ENCODE measurements at places on chromosomes 7 and 10.

DNA sequence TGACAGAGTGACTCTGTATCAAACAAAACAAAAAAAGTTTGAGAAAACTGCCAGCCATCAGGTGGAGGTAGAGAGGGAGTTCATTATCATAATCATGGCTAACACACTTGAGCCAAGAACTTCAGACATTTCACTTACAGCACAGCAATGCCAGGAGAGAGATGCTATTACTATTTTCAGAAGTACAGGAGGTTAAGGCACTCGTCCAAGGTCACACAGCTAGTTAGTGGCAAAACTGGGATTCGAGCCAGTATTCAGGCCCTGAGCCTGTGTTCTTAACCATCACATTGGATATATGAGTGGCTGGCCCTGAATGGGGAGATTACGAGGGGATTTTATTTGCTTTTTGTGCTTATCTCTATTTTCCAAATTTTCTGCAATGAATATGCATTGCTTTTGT, 24.8 kb upstream of the UNC5B start:
- no peak for DNase-seq

DNA sequence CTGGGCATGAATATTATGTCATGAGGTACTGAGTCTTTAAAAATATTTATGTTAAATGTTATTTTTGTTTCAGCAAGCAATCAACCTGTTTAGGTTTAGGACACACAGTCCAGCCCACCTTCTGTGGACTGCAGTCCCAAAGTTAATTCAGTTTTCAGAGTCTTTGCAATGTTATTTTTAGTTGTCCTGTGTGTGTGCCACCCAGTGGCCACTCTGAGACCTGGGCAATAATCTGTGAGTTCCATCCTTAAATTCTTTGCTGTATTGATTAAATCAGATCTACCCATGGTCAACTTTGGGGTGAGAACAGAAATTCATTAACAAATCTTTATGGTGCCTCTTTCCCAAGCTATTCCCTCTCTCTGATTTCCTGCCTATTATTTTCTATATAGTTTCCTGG, 415.1 kb downstream of the CCSER2 start:
- DNase-seq: no peak

DNA sequence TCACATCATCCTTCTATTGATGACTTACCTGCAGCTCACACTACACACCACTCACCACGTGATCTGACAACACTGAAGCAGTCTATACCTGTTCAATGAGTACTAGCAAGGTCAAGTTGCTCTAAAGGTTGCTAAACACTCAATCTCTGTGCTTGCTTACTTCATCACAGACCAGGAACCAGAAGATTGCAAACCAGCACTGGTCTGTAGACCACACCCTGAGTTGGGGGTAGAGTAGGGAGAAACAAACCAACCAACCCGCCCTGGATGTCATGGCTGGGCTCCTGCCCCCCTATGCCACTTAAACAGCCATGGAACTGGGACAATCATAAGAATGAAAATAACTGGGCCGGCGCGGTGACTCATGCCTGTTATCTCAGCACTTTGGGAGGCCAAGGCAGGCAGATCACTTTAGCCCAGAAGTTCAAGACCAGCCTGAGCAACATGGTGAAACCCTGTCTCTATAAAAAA, 19.6 kb downstream of the DLG5 start:
- DNase-seq: no peak

DNA sequence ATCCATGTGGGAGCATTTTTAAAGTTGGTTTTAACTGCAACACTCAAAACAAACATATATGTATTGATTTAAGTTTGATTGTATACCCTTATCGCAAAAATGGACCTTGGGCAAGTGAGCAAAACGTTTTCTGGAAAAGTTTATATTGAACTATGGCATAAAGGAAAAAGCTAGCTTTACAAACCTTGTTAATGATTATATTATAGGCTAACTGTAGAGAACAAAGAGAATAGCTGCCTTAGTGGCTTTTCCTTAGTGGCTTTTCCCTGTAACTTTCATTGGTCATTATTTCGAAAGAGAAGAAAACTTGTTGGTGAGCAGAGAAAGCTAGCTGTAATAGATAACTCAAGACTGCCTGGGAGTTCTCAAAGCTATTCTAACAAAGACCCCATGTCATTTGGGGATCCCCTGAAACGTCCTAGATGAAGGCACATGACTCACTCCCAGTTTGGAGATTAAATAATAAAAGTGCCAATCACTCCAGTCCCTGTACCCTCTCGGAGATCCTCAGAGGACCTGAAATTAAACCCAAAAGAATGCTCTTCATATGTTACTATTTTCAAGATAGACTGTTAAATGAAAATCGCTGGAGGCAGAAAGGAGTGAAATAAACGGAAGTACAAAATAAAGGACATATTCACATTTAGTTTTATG, 92.1 kb downstream of the SRI start:
- no peak for DNase-seq

DNA sequence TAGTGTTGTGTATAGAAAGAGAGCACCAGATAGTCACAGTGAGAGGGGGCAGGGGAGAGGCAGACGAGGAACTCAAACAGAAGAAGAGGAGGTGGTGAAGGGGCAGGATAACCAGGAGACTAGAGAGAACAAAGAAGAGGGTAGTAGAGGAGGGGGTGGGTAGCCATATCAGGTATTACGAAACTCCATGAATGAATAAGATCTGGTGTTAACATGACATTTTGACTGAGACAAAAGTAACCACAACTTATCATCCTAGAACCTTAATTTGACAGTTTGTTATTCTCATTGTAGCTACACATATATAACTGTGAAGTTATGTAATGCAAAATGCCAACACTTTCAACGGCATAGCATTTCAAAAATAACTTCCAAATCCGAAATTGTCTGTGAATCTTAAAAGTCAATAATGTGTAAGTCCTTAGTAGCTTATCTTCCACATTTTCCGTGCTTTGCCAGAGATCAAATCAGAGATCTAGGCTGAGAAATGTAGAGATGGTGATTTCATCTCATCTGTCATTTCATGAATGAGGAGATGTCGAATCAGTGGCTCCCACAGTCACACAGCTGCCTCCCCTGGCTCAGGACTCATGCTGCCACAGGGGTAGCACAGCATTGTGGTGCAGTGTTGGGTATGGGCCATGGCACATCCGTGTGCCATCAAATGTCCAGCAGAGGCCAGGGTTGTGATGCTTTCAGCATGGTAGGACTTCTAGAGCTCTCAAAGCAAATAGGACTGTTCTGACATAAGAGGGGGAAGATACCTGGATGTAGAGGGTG, 202.1 kb downstream of the HECW1 start:
- DNase-seq: no peak

DNA sequence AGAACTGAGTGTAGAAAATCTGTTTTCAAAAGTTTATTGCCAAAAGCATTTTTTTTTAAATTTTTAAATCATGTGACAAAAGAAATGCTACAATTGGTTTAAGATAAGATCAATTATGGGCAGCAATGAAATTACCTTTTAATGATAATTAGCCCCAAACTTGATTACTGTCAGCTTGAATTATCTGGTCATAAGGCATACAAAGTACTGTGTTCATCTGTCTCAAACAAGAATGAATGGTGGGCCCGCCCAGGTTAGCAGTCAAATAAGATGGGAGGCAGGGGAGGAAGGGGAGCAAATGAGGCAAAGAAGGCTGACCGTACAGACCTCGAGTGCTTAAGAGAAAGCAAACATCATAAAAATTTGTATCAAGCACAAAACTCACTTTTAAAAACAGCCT, 68.1 kb downstream of the JAZF1 start:
- DNase-seq: no peak

DNA sequence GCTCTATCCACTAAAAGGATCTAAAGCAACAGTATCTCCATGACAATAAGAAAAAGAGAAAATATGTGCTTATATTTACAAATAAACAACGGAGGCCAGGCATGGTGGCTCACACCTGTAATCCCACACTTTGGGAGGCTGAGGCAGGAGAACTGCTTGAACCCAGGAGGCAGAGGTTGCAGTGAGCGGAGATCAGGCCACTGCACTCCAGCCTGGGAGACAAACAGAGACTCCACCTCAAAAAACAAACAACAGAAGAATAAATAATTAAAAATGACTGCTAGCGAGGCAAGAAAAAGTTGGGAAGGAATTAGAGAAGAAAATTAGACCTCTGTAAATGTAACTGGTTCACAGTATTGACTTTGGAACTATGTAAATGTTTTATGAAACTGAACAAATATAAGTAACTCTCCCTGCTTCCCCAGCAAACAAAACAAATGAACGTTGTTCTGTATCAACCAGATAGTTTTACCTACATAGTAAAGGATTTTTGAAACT, 17.1 kb downstream of the TRIM24 start:
- no peak for DNase-seq

DNA sequence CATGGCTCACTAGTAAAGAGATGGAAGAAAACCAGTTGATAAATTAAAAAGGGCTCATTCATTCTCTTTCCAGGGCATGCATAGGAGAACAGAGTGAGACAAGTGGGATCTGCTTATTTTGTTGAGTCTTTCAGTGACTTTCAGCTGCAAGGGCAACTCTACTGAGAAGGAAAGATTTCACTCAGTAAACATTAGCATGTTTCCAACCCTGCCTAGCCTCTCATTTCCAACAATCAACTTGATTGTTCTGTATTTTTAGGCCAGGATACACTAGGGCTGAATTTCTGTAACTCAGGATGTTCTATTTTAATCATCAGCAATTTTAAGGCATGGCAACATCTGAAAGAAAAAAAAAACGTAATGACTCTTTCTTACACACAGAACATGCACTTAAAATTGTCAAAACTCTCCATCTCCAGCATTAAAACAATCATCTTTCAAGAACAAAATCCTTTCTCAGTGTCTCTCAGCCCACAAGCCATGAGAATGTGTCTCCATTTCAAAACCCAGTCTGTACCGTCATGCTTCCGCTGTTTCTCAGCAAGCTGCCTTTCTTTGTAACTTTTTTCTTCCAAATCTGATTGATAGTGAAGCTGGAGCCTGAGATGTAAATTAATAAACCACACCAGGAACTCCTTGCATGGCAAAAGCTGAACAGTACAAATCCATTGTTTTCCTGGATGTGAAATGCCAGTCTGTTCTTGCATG, 147.2 kb upstream of the KLF14 start:
- DNase-seq: no peak

GRCh38 chr10:7054915-7055314, 355.9 kb downstream of the SFMBT2 start:
- DNase-seq: no peak

- DNase-seq: no peak
These were observed 84.4 kb downstream of the TNS3 start for GRCh38 chr7:47497367-47498096.

GRCh38 chr10:45023426-45023825, 22.7 kb downstream of the ZNF22 start:
- no peak for DNase-seq

DNA sequence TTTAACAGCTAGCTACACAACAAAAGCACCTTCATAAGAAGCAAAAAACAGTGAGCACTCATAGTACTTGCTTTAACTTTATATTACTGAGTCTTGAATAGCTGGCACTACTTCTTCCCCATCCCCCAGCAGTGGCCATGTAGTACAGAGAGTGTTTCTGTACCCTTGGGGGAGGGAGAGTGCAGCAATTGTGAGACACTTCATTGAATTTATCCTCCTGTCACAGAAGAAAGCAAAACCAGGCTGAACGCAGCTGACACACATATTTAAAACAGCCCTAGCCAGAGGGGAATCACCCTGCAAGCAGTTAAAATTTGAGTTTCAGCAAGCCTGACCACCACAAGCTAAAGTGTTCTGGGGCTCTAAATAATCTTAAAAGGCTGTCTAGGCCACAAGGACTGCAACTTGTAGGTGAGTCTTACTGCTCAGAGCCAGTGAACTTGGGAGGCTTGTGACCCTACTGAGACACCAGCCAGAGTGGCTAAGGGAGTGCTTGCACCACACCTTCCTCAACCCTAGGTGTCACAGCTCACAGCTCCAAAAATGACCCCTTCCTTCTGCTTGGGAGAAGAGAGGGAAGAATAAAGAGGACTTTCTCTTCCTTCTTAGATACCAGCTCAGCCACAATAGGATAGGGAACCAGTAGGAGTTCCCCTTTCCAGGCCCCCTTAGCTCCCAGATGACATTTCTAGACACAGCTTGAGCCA, 97.7 kb upstream of the MEOX2 start:
- no peak for DNase-seq

GRCh38 chr10:14742815-14743214, 31.9 kb downstream of the FAM107B start:
- DNase-seq: no peak

DNA sequence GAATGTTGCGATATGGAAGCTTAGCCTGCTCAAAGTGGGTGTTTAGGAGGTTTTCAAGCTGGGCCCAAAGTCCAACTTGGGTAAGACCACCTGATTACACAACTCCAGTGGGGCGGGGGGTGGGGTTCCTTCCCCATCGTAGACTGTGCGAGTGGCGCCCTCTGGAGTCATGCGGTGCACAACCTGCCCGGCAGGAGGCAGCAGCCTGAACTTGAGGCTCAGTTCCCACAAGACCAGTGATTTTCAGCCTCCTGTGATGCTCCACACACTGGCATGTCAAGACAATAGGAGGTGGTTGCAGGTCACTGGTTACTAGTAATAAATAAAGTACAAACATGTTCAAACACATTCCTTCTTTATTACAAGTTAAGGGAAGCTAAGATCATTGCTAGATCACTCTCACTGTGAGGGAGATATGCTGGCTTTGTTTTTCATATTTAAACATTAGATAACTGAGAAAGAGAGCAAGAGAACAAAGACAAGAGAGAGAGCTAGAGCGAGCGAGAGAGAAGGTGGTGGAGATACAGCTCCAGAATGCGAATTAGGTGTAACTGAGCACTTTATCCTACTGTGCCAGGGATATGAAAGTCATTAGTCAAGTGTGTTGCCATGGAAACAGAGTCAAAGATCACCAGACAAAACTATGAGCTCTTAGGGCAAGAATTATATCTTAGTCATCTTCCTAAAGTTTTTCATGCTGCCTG, 97.4 kb upstream of the BMPER start:
- DNase-seq: no peak

GRCh38 chr7:104814671-104815400, 199.2 kb upstream of the KMT2E start:
- DNase-seq: no peak

DNA sequence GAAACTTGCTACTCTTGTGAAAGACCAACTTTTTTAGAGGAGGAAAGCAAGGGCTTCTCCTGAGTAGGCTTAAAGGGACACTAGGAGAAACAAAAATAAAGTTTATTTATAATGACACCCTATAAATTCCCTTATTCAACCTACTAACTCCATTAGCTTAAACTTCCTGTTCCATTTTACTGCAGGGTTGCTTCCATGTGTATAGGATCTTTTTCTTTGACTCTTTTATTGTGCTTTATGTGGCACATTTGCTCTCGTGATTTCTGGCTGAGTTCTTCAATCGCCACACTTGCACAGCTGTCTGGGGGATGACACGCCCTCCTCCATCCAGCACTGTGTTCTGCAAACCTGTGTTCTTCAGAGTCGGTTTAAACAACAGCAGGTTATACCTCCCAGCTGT, 225.7 kb upstream of the NPVF start:
- DNase-seq: no peak
